Smooth muscle cell of trachea (primary cell): ENCODE measurements at places on chromosomes 5 and 9. TPM values are rescaled to one million over a fixed set of nuclear protein-coding genes. Genes with fewer than 3 reads are reported as not detected.

Gene HMGXB3
- 42.2 and 42.9 TPM in 2 replicates for total RNA-seq

Gene C9
- under 0.01 TPM in 1 of 2 replicates, not detected in the other for total RNA-seq

Gene C9orf57
- total RNA-seq = not detected in 2 replicates

Gene PCDHGA1
- total RNA-seq = 1.3 and 2.3 TPM in 2 replicates

Gene DOLPP1
- total RNA-seq = 8.7 and 10.3 TPM in 2 replicates

Gene EIF4E1B
- not detected in 2 replicates for total RNA-seq

Gene GRIA1
- total RNA-seq = under 0.01 and 0.50 TPM in 2 replicates

Gene PAEP
- total RNA-seq = not detected in 2 replicates

Gene OR1J2
- not detected in 2 replicates for total RNA-seq

Gene OR5C1
- not detected in 2 replicates for total RNA-seq

Gene PFN3
- total RNA-seq = not detected in 2 replicates

Gene PCDHGB6
- total RNA-seq = 5.1 and 6.5 TPM in 2 replicates

Gene FAM153A
- 0.66 TPM in 1 of 2 replicates, not detected in the other for total RNA-seq

Gene ANKRD31
- under 0.01 and 0.29 TPM in 2 replicates for total RNA-seq

Gene SNAPC3
- total RNA-seq = 45.7 and 46.4 TPM in 2 replicates

Gene OLFM1
- total RNA-seq = 4.1 and 4.9 TPM in 2 replicates

Gene N4BP3
- total RNA-seq = 1.7 and 2.2 TPM in 2 replicates

Gene C1QTNF3
- 0.99 and 1.5 TPM in 2 replicates for total RNA-seq

Gene SVEP1
- total RNA-seq = 30.8 and 150 TPM in 2 replicates

Gene APBA1
- total RNA-seq = 14.7 and 21.0 TPM in 2 replicates

Gene OR2V1
- total RNA-seq = not detected in 2 replicates

Gene UBAC1
- total RNA-seq = 31.4 and 33.2 TPM in 2 replicates

Gene SLC6A3
- under 0.01 TPM in 1 of 2 replicates, not detected in the other for total RNA-seq

Gene PCDHB10
- total RNA-seq = 0.15 and 0.66 TPM in 2 replicates

Gene GFI1B
- 0.17 TPM in 1 of 2 replicates, not detected in the other for total RNA-seq

Gene DMRT1
- not detected in 2 replicates for total RNA-seq

Gene SLC2A8
- total RNA-seq = 8.4 and 15.7 TPM in 2 replicates

Gene GGTA1
- not detected in 2 replicates for total RNA-seq

Gene PRUNE2
- 10.6 and 11.4 TPM in 2 replicates for total RNA-seq

Gene SMIM33
- total RNA-seq = not detected in 2 replicates

Gene TMEM252
- total RNA-seq = not detected in 2 replicates

Gene CDC25C
- total RNA-seq = 0.66 and 13.7 TPM in 2 replicates

Gene SLC4A9
- total RNA-seq = not detected in 2 replicates

Gene CNTRL
- total RNA-seq = 4.3 and 15.1 TPM in 2 replicates
